ENCODE measurements at places on chromosomes 3 and 15. TPM values are rescaled to one million over a fixed set of nuclear protein-coding genes. Genes with fewer than 3 reads are reported as not detected.

CCDC80 gene
- total RNA-seq, result 1,145 TPM

GP5 gene
- under 0.01 TPM for total RNA-seq

LHFPL4 gene
- under 0.01 TPM for total RNA-seq

SCN11A gene
- 0.12 TPM for total RNA-seq

GATA2 gene
- 4.4 TPM for total RNA-seq

All from pericardium fibroblast (primary cell).